Left lung (tissue), 14 donors: ENCODE measurements at places on chromosomes 1 and 21. TPM values are rescaled to one million over a fixed set of nuclear protein-coding genes. Genes with fewer than 3 reads are reported as not detected.

WDR26 gene
- polyA plus RNA-seq, result 108 TPM

SLC25A33 gene
- polyA plus RNA-seq, result 2.4 TPM

TMIGD3 gene
- polyA plus RNA-seq, result 0.51 TPM

KRTAP13-2 gene
- polyA plus RNA-seq, result not detected

PTPRU gene
- 15.5 TPM for polyA plus RNA-seq

NBPF15 gene
- 84.1 TPM for polyA plus RNA-seq
